ENCODE measurements at places on chromosomes 3 and 15. TPM values are rescaled to one million over a fixed set of nuclear protein-coding genes. Genes with fewer than 3 reads are reported as not detected.

Gene ECE2
- not detected for total RNA-seq

Gene ATP6V1A
- total RNA-seq, result 48.6 TPM

Gene MRPL46
- total RNA-seq, result 20.8 TPM

Gene MESP1
- total RNA-seq, result 5.9 TPM

Gene HDGFL3
- total RNA-seq, result 34.7 TPM

Gene TF
- 6.3 TPM for total RNA-seq

Gene PAQR9
- total RNA-seq, result not detected
